Dorsolateral prefrontal cortex (tissue), 122 donors: ENCODE measurements at places on chromosomes 5 and 9.

GRCh38 chr5:134355681-134356080, 11.3 kb downstream of the CDKL3 start:
- DNase-seq: no peak

GRCh38 chr5:27947088-27947487, 908.7 kb upstream of the CDH9 start:
- DNase-seq: no peak

- no peak for DNase-seq
These were observed 29.9 kb downstream of the TENT4A start for GRCh38 chr5:6743161-6743560.

GRCh38 chr5:17255471-17256021, 38.1 kb downstream of the BASP1 start:
- no peak for DNase-seq

DNA sequence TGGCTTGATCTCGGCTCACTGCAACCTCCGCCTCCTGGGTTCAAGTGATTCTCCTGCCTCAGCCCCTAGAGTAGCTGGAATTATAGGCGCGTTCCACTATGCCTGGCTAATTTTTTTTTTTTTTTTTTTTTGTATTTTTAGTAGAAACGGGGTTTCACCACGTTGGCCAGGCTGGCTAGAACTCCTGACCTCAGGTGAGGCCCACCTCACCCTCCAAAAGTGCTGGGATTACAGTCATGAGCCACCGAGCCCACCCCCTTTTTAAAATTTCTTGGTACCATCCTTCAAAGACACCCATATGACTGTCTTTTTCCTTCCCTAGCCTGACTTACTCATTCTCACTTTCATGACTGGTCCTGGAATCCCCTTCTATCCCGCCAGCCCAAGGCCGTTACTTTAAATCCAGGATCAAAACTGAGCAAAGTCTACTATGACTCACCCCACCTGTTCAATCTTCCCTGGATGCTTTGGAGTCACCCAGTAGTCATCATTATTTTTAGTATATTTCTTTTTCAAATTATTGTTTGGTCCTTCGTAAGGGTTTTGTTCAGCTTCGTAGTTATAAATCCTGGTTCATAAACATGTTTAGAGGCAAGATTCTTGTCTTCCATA, 1.2 kb upstream of the TBCA start:
- no peak for DNase-seq

GRCh38 chr9:136564379-136564988, 18.6 kb upstream of the NOTCH1 start:
- DNase-seq: no peak

- peak; percentile 73 for DNase-seq
These were observed 948 bp upstream of the FAM53C start for GRCh38 chr5:138336952-138337684.

DNA sequence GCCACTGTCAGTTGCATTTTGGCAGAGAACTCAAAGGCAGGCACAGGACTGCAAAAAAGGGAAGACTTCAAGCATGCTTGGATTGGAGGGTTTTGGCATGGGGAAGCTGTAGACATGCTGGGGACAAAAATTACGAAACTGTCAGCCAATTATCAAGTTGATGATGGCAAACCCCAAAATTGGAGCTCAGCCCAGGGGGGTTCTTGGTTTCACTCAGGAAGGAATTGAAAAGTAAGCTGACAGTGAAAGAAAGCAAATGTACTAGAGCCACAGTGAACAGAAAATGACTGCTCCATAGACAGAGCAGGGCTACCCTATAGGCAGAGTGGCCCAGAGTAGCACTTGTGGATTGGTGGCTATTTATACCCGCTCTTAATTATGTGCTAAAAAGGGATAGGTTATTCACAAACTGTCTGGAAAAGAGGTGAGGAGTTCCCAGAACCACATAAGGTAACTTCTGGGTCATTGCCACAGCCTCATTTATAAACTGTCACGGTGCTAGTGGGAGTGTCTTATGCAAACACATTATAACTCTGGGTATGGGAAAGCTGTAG, 14.6 kb upstream of the CFAP95 start:
- no peak for DNase-seq

- no peak for DNase-seq
These were observed 13.3 kb downstream of the NR5A1 start for GRCh38 chr9:124493794-124494479.

DNA sequence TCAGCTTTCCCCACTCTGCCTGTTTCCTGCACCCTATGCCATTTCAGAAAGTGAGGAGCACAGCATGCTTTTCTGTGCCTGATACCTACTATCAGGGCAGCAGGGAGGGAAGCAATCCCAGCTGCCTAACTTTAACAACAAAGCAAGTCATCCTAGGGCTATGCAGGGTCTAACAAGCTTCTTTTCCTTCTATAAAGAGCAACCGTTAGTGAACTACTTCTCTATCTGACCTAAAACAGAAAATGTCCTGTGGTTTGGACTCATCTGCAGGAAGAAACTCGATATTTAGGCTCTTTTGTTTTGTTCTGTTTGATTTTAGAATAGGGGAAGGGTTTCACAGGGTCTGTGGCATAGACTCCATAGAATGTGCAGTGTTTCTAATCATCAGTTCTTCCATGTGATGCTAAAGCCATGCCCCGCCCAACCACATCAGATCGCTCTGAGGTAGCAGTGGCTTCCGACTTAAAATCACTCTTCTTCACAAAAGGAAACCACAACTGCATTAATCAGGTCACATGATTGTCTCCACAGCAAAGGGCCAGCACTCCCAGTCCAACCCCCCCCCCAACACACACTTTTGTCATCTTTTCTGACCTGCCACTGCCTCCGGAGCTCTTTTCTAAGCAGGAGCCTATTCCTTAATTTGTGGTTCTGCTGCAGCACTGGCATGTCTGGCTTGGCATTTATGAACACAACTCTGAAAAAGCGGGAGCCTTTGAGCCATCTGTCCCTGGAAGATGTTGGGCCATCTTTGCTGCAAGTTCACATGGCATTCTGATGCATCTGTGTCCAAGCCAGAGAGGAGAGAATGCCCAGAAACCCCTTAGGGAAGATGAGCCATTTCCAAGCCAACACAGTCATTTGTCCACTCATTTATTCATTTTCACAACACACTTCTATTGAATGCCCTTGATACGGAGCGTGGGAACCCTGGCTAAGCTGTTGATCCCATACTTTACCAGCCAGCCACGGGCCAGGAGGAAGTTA, 71.6 kb downstream of the CFAP90 start:
- no peak for DNase-seq

DNA sequence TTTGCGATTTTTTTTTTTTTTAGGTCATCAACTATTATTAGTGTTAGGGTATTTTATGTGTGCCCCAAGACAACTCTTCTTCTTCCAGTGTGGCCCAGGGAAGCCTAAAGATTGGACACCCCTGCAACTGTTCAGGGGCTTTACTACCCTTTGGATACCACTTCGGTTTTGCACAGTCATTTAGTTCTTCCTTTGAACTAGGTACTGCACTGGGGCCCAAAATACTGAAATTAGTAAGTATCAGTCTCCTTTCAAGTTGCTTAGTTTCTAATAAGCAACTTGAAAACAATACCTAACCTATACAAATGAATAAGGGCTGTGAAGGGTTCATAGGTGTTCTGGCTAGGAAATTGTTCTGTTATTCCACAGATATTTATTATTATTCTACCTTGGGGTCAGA, 45.3 kb downstream of the CWC27 start:
- no peak for DNase-seq

DNA sequence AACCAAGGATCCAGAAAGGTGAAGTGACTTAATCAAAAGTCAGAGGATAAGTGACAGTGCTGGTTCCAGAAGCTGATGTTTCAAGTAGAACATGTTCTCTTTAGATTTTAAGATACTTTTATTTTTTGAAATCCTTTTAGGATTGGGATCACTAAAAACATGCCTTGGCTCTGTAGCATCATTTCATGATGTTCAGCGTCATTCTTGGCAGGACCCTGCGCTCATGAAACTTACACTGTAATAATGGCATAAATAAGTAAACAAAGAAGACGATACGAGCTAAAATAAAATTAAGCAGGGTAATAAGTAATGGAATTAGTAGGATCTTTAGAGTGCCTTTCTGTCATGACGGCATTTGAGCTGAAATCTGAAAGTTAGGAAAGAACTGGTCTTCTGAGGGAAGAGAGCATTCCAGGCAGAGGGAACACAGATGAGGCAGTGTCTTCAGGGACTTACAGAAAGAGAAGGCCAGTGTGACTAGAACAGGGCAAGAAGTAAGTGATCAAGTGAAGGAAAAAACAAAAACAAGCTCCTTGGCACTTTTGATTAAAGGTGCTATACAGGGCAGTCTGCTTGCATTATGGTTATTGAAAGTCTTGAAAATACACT, 19.9 kb downstream of the CTNNA1 start:
- no peak for DNase-seq

GRCh38 chr5:116035123-116035522, 2.9 kb downstream of the ARL14EPL start:
- DNase-seq: no peak

DNA sequence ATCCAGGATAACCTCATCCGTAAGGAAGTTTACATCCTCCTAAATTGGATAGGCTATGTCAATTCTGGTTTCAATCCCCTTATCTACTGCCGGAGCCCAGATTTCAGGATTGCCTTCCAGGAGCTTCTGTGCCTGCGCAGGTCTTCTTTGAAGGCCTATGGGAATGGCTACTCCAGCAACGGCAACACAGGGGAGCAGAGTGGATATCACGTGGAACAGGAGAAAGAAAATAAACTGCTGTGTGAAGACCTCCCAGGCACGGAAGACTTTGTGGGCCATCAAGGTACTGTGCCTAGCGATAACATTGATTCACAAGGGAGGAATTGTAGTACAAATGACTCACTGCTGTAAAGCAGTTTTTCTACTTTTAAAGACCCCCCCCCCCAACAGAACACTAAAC, 1.3 kb downstream of the ADRB2 start:
- no peak for DNase-seq

GRCh38 chr5:153937661-153938060, 101.0 kb downstream of the FAM114A2 start:
- no peak for DNase-seq
